ENCODE measurements at places on chromosomes 11 and 22. TPM values are rescaled to one million over a fixed set of nuclear protein-coding genes. Genes with fewer than 3 reads are reported as not detected.

DNA sequence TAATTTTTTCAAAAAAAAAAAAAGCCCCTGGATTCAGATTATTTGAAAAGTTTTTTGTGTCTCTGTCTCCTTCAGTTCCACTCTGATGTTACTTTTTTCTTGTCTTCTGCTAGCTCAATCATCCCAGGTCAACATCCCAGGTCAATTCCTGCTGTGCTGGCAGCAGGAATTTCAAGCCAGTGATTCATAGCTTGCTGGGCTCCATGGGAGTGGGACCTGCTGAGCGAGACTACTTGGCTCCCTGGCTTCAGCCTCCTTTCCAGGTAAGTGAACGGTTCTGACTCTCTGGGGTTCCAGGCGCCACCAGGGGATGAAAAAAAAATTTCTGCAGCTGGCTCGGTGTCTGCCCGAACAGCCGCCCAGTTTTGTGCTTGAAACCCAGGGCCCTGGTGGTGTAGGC, 31.4 kb downstream of the PLAAT5 start:
- no peak for DNase-seq

DNA sequence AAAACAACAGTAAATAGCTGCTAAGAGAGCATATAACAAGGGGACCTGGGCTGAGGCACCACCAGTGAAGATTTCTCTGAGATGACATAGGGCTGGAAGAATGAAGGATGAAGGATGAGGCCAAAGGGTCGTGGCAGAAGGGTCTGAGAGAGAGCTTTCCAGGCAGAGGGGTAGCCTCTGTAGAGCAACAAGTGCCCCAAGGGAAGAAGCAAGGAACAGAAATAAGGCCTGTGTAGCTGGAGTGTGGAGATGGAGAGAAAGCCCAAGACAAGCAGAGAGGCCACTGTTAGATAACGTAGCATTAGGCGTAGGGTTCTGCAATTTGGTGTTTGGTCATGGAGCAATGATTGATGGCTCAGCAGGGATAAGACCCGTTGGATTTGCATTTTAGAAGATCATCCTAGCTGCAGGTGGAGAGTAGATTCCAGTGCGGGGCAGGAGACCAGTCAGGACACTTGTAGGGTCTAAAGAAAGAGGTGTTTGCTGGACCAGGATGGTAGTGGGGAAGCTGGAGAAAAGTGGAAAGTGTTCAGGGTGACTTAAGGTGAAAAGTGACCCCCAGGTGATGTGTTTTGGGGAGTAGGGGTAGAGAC, 47.6 kb downstream of the EXPH5 start:
- no peak for DNase-seq

- DNase-seq = no peak
Measured at GRCh38 chr11:115707180-115707905, 203.1 kb upstream of the CADM1 start.

DNA sequence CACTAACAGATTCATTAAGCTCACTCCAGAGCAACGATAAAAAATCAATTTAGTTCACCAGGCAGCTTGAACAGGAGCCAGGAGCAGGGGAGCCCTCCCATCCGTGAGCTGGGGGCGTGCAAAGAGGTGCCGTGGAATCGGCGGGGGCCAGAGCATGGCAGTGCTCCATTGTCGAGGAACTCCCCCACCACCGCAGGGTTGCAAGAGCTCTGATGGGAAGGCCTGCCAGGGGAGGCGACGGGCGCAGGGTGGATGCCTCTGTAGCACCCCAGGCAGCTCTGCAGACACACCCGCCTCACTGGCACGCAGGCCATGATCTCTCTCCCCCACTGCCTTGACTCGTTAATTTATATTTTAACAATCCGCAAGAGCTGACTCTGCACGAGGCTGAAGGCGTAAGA, 433.2 kb downstream of the MIAT start:
- no peak for DNase-seq

DNA sequence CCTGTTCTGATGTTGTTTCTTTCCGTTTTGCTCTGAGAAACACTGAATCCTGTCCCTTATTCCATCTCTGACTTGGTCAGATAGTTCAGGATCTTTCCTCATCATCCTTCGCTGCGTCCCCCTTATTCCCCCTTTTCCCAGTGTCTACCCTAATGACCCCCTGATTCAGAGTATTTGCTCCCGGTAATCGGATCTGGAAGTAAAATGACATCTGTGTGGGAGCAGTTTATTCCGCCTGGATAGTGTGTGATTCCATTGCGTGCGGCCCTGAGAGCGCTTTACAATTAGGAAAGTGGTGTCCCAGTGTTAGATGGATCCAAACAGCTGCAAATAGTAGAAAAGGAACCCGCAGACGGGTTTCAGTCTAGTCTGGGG, 606 bp downstream of the DRG1 start:
- no peak for DNase-seq

DNA sequence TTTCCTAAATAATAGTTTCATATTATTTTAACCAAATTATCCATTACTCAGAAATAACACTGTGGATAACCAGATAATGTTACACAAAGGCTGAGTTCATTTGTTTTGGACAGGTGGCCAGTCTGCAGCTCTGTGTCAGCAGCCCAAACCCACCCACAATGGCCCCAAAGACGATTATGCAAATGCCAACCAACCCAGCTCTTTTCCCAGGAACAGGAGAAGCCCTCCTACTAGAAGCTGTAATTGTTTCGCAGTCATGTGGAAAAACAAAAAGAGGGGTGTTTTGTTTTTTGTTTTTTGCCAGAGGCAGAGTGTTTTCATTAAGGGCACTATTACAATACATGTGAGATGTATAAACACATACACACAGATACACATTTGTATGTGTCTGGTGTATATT, 102.1 kb downstream of the FCHSD2 start:
- DNase-seq = no peak

- no peak for DNase-seq
Measured at GRCh38 chr11:75757651-75758050, 10.9 kb upstream of the DGAT2 start.

The ASCL2 gene
- total RNA-seq = not detected

The DCHS1 gene
- total RNA-seq = 47.4 TPM

The PHLDA2 gene
- total RNA-seq = 8.4 TPM

All from pulmonary artery endothelial cell (primary cell).